ENCODE measurements at places on chromosomes 13 and 19.
A peak's percentile ranks its signal among the peaks of the same experiment; 100 is the strongest.

GRCh38 chr13:20394506-20394905 lies 131.2 kb downstream of the CRYL1 start:
- DNase-seq, result no peak

DNA sequence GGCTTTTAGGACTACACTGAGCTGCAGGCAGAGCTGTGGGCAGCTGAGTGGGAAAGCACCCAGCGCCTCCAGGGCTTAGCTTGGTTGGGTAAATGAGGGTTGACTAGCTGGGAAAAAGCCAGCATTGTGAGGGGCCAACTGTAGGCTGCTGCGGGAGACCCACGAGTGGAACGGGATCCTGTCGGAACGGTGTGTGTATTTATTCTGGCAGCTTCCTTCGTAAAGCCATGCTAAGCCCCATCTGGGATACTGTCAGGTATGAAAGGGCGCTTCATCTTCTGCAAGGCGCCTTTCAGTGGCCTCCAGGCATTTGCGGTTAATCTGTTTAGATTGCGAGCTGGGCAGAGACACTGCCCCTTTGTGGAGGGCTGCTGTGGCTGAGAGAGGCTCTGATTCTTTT lies 39.5 kb upstream of the CNMD start:
- no peak for DNase-seq

- DNase-seq, result no peak
Measured at GRCh38 chr19:461721-462551, 1.1 kb upstream of the SHC2 start.

- DNase-seq, result no peak
Measured at GRCh38 chr19:3304871-3305423, 61.4 kb upstream of the NFIC start.

DNA sequence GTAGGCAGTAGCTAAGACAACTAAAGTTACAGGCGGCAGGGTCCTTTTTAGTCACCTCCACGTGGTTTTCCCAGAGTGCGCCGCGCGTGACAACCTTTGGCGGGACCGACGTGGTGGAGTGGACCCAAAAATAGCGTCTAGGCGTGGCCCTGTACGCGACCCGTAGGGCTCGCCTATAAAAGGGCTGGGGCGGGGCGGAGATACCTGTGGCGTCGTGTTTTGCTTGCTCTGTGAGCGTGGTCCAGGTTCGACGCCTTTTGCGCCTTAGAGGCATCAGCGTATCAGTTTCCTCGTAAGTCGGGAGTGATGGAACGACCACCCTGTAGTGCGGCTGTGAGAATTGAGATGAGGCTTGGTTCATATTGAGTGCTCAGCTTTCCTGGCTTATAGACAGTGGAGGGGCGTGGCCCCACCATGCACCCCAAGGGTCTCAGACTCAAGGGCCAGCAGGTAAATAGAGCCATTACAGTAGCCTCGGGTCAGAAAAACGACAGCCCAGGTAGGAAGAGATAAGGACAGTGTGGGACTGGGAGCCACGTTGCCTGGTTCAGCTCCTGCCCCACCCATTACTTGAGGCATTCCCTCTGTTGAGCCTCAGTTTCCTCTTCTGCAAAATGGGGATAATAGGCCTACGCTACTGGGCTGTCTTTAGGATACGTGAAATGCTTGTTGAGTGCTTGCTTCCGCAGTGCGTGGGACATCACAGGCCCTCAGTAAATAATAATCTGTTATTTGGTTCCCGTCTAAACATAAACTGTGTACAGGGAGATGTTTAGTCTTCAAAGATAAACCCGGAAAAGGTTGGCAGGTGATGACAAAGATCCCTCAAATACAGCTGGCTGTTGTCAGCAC lies 693 bp upstream of the TMED1 start:
- peak; percentile 55 for DNase-seq

- DNase-seq, result no peak
Measured at GRCh38 chr13:111519490-111520170, 199.2 kb downstream of the TEX29 start.

DNA sequence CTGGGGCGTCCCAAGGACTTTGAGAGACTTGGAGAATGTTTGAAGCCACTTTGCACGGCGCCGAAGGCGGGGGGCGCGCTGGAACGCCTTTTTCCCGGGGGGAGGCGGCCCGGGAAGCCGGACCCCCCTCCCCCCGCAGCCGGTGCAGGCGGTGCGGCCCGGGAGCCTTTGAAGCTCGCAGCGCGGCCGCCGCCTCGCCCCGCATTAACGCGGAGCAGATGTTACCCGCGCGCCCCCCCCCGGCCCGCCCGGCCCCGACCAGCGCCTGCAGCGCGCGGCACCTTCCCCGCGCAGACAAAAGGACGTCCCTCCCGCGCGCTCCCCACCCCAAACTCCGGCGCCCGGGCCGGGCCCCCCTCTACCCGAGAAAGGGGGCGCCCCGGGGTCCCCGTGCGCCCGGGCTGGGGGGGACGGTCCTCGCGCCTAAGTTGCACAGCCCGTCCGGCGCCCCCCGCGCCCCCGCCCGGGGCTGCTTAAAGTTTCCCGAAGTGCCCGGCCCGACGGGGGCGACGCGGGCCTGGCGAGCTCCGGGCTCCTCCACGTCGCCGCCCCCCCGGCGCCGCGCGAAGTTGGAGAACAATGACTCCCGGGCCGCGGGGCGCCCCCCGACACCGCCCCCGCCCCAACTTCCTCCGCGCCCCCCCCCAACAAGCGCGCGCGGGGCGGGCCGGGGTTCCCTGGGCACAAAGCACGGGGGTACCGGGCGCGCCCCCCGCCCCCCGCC lies 685 bp downstream of the TCF3 start:
- no peak for DNase-seq
